MG63 (cell line): ENCODE measurements at places on chromosomes 16 and 17.
A peak's percentile ranks its signal among the peaks of the same experiment; 100 is the strongest.

DNA sequence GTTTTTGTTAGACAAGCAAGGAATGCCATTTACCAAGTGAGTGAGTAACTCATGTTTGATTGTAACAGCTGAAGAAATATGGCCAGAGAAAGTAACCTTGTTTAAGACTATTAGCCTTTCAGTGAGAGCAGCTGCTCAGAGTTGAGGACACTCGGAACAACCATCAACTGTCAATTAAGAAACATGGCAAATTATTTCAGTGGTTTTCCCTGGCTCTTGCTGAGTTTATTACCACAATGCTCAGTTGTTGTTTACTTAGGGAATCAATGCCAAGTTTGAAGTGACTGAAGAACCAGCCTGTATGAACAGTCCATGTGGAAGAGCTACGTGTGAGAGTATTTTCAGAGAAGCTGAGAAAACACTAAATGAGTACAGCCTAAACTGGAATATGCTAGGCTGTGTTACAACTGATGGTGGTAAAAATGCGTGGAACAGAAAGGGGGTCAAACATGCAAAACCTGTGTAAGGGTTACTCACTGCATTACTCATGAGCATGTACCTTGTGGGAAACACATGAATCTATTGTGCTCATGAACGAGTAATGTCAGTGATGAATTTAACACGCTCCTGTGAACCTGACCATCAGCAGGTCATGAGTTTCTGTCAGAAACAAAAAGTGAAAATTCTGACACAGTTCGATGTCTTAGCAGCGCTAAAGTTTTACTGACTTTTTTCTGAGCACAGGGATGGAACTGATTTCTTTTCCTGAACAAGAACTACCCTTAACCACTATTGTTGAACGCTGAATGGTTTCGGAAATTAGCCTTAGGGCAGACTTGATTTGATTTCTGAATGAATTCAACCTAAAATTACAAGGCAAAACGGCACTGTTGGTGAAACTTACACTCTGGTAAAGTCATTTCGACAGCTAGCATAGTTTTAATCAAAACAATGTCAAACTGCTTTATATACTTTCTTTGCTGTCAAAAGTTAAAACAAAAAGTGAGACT lies 33.5 kb downstream of the GNA13 start:
- DNase-seq, result peak; percentile 8

DNA sequence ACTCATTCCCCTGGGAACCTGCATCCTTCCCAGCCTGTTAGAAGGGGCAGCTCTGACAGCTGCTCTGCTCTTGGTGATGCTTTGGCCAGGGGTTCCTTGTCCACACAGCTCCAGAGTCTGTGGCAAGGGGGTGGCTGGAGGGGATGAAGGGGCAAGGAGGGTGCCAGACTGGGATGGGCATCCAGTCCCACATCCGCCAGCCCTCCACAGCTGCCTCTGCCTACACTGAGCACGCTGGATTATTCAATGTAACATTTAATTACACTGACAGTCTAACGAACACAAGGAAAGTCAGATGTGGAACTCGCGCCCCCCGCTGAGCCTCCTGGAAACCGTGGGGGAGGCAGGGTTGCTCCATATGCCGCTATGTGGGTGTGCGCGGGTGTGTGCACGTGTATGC lies 101.1 kb downstream of the C16orf78 start:
- no peak for DNase-seq

GRCh38 chr17:82493226-82493781 lies 26.2 kb upstream of the FOXK2 start:
- no peak for DNase-seq

- no peak for DNase-seq
These were observed 4.2 kb upstream of the GAA start for GRCh38 chr17:80097127-80097621.

- no peak for DNase-seq
These were observed 28.2 kb downstream of the HELZ start for GRCh38 chr17:67216578-67217320.

- peak; percentile 72 for DNase-seq
These were observed 46.7 kb downstream of the C17orf67 start for GRCh38 chr17:56786989-56787482.

- DNase-seq, result no peak
These were observed 554.7 kb downstream of the RBFOX1 start for GRCh38 chr16:7887316-7887715.

- no peak for DNase-seq
These were observed 16.3 kb downstream of the ADAD2 start for GRCh38 chr16:84207251-84207650.

DNA sequence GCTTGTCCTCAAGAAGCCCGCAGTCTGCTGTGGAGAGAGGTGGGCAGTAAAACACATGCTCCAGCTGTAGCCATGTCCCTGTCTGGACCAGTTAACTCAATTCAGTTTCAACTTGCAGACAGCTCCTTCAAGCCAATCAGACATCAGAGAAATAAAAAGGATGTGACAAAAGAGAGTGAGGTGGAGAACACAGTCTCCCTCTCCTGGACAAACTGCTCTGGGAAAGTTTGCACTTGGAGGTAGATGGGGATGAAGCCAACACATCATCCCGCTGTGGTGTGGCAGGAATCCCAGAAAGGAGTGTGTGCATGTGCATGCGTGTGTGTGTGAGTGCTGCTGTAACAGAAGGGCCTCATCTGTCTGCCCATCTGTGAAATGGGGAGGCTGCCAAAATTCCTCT lies 358.6 kb upstream of the ASIC2 start:
- peak; percentile 28 for DNase-seq

DNA sequence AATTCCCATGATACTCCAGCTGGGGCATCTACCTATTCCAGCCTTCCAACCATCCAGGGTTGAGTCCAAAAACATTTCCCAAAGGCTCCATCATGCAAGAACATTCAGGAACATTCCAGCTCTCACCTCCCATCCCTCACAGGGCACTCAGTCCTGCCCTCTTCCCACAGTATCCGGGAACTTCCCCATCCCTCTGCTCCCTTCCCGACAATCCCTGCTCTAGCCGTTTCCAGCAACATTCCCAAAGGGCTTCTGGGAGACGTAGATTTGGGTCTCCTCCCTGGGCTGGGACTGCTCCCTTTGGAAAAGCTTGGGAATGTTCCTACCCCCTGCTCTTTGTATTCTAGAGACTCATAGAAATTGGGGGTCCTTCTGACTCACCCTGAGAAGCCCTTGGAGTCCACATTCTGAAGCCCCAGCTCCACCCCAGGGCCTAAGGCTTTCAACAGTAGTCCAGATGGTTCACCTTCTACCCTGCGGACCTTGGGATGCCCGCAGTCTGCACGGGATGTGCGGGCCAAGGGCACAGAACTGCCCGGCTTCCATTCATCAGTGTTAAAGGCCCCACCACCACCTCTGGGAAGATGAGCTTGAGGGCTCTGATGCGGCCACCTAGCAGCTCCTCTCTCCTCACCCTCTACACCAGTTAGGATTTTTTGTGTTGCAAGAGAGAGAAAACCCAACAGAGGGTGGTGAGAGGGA lies 25.4 kb downstream of the NGFR start:
- no peak for DNase-seq

- DNase-seq, result no peak
These were observed 131.4 kb downstream of the CA10 start for GRCh38 chr17:52027081-52027480.

DNA sequence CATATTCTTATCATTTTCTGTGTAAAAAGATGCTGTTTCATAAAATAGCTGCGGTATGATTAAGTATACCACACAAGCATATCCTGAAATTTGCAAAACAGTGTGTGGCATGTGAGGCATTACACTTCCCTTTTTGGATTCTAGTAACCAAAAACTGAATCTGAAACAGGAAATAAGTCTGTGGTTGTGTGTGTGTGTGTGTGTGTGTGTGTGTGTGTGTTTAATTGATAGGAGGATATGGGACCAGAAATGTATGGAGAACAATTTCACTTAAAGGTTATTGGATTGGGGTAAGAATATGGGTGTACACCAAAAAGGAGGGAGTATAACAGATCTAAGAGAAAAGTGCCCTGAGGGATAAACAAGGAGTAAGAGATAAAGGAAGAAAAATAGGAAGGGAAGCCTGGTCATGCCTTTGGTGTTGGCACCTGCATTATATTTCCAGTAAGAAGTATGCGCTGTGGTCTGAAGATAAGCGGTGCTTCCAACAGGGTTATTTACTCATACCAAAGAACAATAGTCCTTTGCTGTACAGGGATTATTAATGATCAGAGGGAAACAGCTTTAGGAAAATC lies 4.0 kb downstream of the LYRM1 start:
- peak; percentile 50 for DNase-seq

- DNase-seq, result no peak
These were observed 15.1 kb upstream of the LASP1NB start for GRCh38 chr17:38910325-38910724.

- DNase-seq, result no peak
These were observed 53.3 kb upstream of the ENDOV start for GRCh38 chr17:80361495-80362220.

GRCh38 chr16:29925781-29926710 lies at the start of gene KCTD13:
KCTD13 (minus strand) TSS chr16:29926226; CDS start chr16:29926033, 193 bp downstream.
- DNase-seq, result peak; percentile 85

DNA sequence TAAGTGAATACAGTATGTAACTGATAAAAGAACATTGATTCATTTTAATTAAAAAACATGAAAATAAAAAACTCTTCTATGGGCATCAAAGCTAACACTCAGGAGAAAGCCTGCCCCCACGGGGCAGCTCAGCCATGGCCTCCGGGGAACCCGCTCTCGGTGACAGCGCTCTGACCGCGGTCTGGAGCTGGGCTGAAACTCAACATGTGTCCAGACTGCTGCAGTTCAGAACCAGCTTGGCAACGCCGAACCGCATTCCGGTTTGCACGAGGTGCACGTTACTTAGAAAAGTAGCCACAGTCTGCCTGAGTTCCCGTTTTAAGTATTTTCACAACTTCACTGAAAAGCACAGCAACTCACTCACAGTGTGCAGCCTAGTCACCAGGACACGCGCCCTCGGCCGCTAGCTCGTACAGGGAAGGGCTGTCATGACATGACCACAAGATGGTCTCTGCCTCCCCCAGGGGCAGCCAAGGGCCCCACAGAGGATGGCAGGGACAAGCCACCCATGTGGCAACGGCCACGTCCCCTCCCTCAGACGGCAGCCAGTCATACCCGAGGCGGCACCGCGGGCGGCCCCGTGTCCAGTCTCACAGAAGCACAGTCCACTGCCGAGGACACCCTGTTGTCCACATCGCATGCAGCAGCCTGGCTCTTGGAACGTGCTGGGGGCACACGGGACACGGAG lies 77.1 kb upstream of the METRNL start:
- DNase-seq, result no peak

- DNase-seq, result no peak
These were observed 9.3 kb upstream of the SKAP1 start for GRCh38 chr17:48439110-48439850.

- DNase-seq, result no peak
These were observed 6.8 kb downstream of the TBX2 start for GRCh38 chr17:61406537-61406845.

- DNase-seq, result no peak
These were observed 29.1 kb downstream of the EFCAB13 start for GRCh38 chr17:47352848-47353247.
